Frontal cortex (tissue), 4 donors: ENCODE measurements at places on chromosomes 6 and 20. TPM values are rescaled to one million over a fixed set of nuclear protein-coding genes. Genes with fewer than 3 reads are reported as not detected.

DNA sequence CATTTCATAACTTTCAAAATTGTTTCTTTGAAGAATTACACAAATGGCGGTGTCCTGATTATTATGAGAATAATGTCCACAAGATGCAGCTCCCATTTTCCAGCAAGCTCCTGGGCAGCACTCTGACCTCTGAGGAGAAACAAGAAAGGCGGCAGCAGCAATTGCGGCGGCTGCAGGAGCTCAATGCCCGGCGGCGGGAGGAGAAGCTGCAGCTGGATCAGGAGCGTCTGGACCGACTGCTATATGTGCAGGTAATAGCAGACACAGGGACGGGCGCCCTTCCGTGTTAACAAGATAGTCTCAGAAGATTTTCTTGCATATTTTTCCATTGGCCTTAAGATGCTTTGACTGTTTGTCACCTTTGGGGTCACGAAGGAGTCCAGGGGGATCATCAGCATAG lies 6.7 kb downstream of the ACTR5 start:
- DNase-seq: no peak

DNA sequence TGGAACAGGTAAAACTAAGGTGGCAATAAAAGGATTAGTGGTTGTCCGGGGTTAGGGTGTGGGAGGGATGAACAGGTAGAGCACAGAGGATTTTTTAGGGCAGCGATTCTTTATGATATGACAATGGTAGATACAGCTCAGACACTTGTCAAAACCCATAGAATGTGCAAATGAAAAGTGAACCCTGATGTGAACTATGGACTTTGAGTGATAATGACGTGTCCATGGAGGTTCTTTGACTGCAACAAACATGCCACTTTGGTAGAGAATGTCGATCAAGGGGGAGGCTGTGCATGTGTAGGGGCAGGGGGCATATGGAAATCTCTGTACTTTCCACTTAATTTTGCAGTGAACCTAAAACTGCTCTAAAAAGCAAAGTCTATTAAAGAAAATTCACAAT lies 100.7 kb downstream of the LAMP5 start:
- no peak for DNase-seq

- DNase-seq: no peak
Observed at GRCh38 chr6:161596807-161597520, 323.1 kb upstream of the AGPAT4 start.

DNA sequence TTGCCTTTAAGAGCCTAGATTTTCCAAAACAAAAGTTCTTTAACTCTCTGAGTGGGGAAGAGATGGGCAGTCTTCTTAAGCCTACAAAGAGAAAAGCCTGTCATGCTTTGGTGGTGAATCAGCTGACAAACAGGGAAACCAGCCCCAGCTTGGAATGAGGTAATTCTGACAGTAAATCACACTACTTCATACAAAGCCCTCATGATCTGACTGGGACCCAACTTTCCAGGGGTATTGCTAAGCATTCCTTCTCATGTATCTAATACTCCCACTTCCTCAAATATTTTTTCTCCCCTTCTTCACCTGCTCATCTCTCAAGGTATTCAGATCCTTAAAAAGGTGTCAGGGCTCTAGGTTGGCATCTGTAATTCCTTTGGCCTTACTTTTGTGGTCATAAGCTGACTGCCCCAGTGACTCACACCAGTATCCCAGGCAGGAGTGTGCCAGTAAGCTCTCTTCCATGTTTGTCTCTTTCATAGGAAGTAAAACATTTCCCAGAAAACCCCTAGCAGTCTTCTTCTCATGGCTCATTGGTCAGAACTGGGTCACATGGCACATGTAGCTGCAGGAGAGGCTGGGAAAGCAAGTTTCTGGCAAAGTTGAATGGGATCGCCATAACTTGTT lies 15.0 kb upstream of the TBC1D22B start:
- DNase-seq: no peak

GRCh38 chr20:51510169-51510568 lies 32.4 kb downstream of the NFATC2 start:
- no peak for DNase-seq

DNA sequence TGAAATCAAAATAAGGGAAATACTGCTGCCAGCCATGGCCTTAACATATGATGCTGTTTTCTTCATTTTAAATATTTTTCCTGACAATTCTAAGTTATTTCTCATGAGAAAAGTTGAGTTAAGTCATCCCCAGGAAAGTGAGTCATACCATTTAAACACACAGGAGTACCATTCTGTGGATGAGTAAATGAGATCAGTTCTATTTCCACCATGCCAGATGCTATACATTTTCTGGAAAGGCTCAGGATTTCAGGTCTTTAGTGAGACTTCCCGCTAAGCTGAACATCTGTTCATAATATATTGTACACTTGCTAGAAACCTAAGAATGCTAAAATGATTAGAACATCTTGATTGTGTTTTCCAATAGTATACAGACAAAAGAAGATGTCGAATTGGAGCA lies 256.2 kb upstream of the MANEA start:
- no peak for DNase-seq

GRCh38 chr20:32976746-32977145 lies 27.5 kb downstream of the SUN5 start:
- no peak for DNase-seq

- DNase-seq: no peak
Observed at GRCh38 chr6:121823437-121823851, 388.0 kb downstream of the GJA1 start.

- no peak for DNase-seq
Observed at GRCh38 chr6:92737983-92738382, 681.4 kb downstream of the EPHA7 start.

GRCh38 chr20:46118481-46119020 lies 437 bp downstream of the CD40 start:
- no peak for DNase-seq

DNA sequence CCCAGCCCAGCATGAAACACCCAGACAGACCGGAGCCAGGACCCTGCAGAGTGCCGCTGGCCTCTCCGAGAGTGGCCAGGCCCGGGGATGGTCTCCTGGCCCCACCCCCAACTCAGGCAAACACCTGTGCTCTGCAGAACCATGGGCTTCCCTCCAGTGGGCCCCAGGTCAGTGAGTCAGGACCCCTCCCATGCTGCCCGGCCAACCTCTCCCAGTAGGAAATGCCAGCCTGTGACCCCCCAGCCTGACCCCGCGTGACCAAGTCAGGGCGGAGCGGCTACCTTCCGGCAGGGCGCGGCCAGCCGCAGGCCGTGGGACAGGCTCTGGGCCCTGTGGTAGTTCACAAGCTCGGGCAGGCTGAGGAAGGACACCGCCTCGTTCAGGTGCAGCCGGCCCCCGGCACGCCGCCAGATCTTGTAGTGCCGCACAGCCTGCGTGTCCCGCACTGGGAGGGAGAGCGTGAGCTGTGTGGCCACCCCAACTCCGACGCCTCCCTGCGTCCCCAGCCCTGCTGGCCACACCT lies 3.2 kb downstream of the PTK6 start:
- DNase-seq: no peak

- no peak for DNase-seq
Observed at GRCh38 chr20:15346657-15347280, 1009.4 kb upstream of the FLRT3 start.

DNA sequence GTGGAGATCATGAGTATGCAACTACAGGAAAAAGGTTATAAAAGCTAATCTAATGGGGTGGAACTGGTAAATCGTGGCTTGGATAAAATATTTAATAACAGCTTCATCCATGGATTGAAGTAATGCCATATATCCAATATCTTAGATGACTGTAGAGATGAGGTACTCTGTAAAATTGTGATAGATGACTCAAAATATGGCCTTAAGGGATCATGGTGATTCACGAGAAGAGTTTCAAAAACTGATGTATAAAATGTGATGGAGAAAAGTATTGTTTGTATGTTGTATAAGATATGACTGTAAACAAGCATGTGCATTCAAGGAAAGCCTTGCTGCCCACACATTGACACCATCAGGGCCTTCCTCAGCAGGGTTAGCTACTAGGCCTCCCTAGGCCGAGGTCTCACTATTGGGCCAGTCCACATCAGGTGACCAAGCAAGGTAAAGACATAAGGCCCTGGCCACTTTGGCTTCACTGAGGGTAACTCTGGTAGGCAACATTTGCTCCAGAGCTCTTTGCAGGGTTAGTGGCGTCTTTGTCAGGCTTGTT lies 17.7 kb upstream of the CCN6 start:
- DNase-seq: no peak

- DNase-seq: no peak
Observed at GRCh38 chr6:65708162-65708561, 1.1 kb upstream of the EYS start.

DNA sequence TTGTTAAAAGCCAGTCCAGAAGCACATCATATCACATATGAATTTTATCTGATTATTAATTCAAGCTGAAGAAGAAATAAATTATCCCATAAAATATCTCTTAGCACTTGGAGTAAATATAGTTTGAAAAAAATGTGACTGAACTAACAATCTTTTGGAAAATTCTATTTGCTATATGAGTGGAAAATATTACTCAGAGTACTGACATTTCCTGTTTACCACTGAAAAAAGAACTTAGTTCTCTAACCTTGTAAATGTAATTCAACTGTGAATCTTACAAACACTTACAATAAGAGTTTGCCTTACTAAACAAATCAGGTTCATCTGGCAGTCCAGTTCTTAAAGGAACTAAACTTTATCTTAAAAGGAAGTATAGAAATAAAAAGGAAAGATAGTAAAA lies 44.2 kb downstream of the MOXD1 start:
- DNase-seq: no peak

TRIM27 gene
- 75.8 TPM for total RNA-seq

MUC22 gene
- not detected for total RNA-seq

HLA-DRB1 gene
- total RNA-seq: 3.7 TPM

BCL2L1 gene
- 32.6 TPM for total RNA-seq

CST4 gene
- not detected for total RNA-seq

PACRG gene
- 7.3 TPM for total RNA-seq

CLDN20 gene
- total RNA-seq: not detected

MOCS1 gene
- total RNA-seq: 5.7 TPM

DCBLD1 gene
- 3.7 TPM for total RNA-seq
